ENCODE measurements at places on chromosomes 3 and 15. TPM values are rescaled to one million over a fixed set of nuclear protein-coding genes. Genes with fewer than 3 reads are reported as not detected.
A peak's percentile ranks its signal among the peaks of the same experiment; 100 is the strongest.

GRCh38 chr15:41792000-41792637 lies 17.8 kb downstream of the MAPKBP1 start:
- peaks cover 67% of the 10 kb centered on the region for H3K4me1 ChIP-seq
- H3K36me3 ChIP-seq = no peaks in the 10 kb centered on the region
- no peak for DNase-seq
- H3K4me3 ChIP-seq = no peak overlapping the region

GRCh38 chr15:41655716-41656115 lies 4.5 kb upstream of the MGA start:
- no peak overlapping the region for H3K4me3 ChIP-seq
- no peak for DNase-seq
- H3K27ac ChIP-seq = peak overlapping the region; percentile 42
- H3K27me3 ChIP-seq = no peaks in the 10 kb centered on the region
- peaks cover 29% of the 10 kb centered on the region for H3K4me1 ChIP-seq

- no peaks in the 10 kb centered on the region for H3K27me3 ChIP-seq
- H3K4me1 ChIP-seq = no peaks in the 10 kb centered on the region
- H3K4me3 ChIP-seq = no peak overlapping the region
- DNase-seq = no peak
These were observed 40.9 kb downstream of the CCR4 start for GRCh38 chr3:32992310-32992686.

Gene RTP3
- not detected for total RNA-seq

GRCh38 chr3:38588371-38588971 lies 61.0 kb downstream of the SCN5A start:
- no peak overlapping the region for H3K4me3 ChIP-seq
- H3K27ac ChIP-seq = no peak overlapping the region
- no peaks in the 10 kb centered on the region for H3K4me1 ChIP-seq
